ENCODE measurements at places on chromosomes 1 and 21.

GRCh38 chr1:236762410-236762809 is 32.7 kb upstream of the MTR start:
- DNase-seq = no peak

DNA sequence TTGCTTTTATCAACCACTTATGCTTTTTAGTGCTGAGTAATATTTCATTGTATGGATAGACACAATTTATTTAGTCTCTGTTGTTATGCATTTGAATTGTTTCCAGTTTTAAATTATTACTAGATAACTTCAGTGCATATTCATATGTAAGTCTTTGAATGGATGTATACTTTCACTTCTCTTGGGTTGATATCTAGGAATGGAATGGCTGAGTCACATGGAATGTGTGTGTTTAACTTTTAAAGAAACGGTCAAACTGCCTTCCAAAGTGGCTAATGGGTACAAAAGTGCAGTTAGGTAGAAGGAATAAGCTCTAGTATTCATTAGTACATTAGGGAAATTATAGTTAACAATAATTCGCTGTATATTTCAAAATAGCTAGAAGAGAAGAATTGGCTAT is 82.4 kb downstream of the NPHS2 start:
- peak; percentile 15 for DNase-seq

GRCh38 chr1:172270605-172271004 is 149.9 kb upstream of the C1orf105 start:
- DNase-seq = peak; percentile 15

DNA sequence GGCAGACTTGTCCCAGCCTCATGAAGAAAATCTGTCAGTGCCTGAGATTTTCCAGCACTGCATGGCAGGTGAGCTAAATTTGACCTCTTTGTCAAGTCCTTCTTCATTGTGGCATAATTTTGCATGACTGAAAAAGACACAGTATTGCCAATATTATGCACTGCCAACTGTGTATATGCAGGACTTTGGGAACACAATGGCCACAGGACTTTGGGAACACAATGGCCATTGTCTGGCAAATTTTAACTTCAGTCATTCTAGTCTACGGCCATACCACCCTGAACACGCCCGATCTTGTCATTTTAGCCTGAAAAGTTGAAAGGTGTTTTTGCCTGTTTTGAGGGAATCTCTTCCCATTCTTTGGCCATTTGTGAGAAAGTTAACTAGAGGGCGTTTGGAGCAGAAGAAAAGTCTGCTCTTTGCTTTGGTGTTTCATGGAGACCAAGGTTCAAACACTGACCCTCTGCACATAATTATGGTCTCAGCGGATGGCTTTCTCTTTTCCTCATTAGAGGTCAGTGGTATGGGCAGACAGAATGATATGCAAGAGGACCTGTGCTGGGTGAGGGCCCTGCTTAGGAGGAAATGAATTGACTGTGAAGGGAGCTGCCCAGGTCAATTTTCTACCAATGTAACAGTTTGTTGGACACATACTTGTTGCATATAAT is 72.4 kb upstream of the NEK7 start:
- DNase-seq = no peak

DNA sequence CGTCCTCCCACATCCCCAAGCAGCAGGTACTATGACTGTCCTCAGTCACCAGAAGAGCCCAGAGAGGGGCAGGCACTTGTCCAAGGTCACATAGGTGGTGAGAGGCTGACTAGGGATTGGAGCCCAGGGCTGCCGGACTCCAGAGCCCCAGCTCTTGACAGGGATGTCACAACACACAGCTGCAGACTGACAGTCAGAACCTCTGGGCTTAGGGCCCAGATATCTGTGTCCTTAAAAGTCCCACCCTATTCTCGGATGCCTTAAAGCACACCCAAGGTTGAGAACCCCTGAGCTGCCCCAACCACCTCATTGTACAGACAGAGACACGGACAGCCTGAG is 622.9 kb downstream of the MATN1 start:
- no peak for DNase-seq

GRCh38 chr1:36387141-36387949 is 1.6 kb upstream of the STK40 start:
- DNase-seq = peak; percentile 90

DNA sequence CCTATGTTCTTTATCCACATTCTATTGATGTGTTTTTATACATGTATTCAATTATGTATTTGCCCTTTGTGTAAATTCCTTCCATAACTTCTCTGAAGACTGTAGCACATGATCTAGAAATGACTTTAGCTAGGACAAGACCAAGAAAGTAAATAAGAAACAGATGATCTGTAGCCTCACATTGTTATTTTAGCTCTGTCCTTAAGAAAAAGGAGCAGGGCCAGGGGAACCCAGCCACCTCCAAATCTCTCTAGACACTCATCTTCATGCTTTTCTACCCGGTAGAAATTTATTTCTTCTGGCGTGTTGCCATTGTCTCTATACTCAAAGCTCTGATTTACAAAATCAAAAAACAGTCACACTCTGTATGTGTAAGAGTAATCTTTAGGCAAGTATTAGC is 27.1 kb downstream of the CDC7 start:
- DNase-seq = no peak

GRCh38 chr21:29121759-29122158 is 8.7 kb upstream of the MAP3K7CL start:
- DNase-seq = no peak

DNA sequence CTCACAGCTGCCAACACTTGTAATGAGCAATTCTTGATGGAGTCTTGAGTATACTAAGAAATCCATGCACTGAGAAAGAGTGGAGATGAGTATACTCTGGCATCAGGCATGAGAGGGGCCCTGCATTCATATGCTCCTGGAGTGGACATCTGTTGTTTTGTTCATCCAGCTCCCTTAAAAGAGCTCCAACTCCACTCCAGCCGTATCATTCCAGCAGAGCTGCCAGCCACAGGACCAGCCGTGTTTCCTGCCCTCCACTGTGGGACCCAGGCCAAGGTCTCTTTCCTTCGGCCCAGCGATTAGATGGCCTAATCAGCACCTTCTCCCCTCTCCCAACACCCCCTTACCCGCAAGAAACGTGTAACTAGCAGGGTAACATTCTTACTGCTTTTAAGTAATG is 144.5 kb downstream of the OMA1 start:
- no peak for DNase-seq

DNA sequence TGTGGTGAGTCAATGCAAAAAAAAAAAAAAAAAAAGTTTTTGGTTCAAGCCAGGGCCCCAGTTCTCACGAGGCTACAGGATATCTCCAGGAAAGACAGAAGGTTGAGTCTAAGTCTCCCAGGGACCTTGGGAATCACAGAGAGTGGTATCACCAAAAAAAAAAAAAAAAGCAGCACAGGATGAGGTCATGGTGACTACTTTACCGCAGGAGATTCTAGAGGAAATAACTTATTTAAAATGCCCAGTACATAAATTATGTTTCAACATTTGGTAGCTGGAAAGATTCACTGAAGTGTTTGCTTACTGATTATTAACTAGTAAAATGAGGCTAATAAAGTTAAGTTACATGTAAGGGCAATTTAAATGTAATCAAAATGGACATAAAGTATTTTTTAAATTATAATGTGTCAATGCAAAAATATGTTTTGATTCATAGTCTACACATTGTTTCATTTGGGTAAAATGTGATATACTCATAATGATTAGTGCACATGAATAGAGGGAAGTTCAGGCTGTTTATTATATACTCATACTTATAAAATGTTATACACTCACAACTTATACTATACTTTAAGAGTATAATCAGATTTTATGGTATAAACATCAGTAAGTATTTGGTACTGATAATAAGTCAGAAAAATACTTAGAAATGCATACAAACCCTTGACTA is 84.1 kb downstream of the PLPPR5 start:
- peak; percentile 92 for DNase-seq

DNA sequence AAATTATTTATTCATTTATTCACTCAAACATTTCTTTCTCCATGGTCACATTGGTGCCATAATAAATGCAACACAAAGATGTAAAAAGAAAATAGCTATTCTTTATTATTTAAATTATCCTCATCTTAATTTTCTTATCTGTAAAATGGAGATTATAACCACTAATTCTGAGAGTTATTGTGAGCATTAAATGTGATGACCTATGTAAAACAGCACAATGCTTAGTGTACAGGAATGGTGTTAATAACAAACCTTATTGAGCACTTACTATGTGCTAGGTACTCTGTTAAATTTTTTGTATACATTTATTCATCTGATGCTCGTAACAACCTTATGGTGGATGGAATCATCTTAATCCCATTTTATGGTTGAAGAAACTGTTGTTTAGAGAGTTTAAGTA is 84.6 kb downstream of the NTMT2 start:
- no peak for DNase-seq

- no peak for DNase-seq
Observed at GRCh38 chr1:154467434-154468102, 34.5 kb upstream of the TDRD10 start.

DNA sequence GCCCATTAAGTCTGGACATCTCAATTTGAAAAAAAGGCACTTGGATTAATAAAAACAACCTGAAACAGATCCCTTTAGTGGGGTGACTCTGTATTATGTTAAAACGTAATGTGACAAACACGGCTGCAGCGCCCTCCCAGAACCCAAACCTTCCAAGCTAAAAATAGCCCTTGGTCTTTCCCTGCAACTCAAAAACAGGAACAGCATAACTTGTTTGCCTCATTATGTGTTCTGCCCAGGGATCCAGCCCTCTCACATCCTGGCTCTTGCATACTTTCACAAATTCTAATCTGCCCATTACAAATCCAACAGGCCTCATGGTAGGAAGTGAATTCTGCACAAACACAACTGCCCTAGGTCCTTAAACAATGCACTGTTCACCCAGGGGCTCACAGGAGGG is 94.7 kb upstream of the GADD45A start:
- DNase-seq = peak; percentile 86

DNA sequence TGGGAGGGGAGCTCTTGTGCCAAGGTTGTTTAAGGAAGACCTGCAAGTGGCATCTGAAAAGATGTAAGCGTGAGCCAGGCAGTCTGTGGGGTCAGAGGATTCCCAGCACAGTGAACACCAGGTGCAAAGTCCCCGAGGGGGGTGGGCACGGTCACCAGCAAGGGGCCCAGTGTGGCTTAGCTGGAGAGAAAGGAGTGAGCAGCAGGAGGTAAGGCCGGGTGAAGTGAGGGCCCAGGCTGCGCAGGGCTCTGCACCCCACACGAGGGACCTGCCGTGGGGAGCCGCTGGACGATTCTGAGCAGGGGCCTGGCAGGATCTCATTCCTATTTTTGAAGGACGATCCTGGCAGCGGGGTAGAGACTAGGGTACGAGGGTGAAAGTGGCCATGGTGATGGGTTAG is 4.1 kb downstream of the DDOST start:
- no peak for DNase-seq

- DNase-seq = no peak
Observed at GRCh38 chr1:239985044-239985443, 106.6 kb upstream of the FMN2 start.

DNA sequence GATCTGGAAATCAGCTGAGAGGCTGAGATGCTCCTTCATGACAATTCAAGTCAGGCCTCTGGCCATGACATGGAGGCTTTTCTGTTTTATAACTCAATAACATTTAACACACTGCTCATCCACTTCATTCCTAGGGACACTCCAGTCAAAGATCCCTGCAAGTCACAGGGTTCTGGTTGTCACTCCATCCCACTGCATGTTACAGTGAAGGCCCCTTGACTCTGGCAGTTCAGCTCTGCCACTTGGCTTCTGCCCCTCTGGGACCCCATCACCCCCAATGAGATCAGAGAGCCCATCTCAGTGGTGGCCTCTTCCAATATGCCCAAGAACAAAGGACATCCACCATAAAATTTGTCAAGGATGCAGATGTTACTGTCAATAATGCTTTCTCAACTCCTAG is 10.0 kb upstream of the FAM110D start:
- no peak for DNase-seq

DNA sequence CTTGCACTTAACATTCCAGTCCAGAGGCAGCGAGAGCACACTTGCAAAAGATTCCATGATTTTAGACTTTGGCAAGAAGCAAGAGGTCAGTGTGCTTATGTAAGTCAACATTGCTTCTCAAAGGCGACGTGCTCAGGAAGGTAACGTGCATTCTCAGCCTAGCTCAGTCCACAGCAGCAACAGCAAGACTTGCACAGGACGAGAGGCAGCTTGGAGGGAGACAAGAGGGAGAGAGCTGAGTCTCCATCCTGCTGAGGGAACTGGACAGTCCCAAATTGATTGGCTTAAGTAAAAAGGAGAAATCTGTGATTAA is 56.5 kb downstream of the PTP4A2 start:
- DNase-seq = no peak

DNA sequence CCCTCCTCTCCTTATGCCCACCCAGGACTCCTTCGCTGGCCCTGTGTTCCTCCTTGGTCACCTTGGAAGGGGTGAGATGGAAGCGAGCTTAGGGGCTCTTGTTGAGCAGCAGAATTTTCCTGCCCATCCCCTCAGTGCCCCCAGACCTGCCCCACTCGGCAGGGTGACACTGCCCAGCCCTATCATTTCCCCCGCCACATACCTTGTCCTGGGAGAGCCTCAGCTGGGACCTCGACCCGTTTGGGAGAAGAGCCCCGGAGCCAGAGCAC is 1.4 kb upstream of the FNDC5 start:
- no peak for DNase-seq

DNA sequence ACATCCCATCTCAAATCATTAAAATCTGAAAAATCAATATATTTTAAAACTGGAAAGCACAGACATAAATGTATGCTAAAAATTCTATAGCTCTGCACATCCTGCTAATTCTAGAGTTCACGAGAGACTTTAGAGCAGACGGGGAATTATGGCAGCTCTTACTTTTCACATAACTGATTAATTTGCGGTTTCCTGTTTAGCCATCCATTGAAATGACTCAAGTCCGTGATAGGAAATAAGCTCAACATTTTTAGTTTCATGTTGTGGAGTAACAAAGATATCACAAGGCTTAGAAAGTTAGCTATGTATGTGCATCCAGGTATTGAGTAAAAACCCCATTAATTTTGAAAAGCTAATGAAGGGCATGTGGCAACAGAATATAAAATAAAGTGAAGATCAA is 123.2 kb downstream of the SMYD2 start:
- peak; percentile 75 for DNase-seq

GRCh38 chr1:232937741-232938375 is 12.6 kb upstream of the NTPCR start:
- no peak for DNase-seq

Measured in cardiac fibroblast (primary cell).